ENCODE measurements at places on chromosomes 1 and 21. TPM values are rescaled to one million over a fixed set of nuclear protein-coding genes. Genes with fewer than 3 reads are reported as not detected.

Gene GNG4
- polyA plus RNA-seq: 37.9 TPM

DNA sequence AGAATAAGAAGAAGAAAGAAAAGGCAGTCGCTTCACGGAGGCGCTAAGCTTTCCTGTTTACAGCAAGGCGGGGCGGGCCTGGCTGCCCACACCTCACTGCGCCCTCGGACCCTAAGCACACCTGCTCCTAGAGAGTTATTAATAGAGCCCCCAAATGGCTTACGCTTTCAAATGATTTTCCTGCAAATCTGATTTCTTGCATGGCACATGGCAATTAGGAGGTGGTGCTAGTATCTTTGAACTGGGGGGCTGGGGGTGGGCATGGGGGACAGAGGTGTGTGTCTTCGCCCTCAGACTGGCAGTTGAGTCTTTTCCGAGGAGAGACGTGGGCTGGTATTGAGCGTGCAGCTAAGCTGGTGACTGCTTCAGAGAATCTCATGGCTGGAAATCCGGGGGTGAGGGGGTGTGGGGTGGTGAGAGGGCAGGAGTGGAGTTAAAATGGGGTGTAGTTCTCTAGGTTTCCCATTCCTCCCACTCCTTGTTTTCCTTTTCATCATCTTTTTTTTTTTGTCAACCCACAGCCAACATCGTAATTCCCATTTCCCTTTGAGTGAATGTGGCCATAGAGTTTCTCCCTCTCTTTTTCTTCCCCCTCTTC, 1.3 kb downstream of the S1PR1 start:
- peak; percentile 52 for DNase-seq

DNA sequence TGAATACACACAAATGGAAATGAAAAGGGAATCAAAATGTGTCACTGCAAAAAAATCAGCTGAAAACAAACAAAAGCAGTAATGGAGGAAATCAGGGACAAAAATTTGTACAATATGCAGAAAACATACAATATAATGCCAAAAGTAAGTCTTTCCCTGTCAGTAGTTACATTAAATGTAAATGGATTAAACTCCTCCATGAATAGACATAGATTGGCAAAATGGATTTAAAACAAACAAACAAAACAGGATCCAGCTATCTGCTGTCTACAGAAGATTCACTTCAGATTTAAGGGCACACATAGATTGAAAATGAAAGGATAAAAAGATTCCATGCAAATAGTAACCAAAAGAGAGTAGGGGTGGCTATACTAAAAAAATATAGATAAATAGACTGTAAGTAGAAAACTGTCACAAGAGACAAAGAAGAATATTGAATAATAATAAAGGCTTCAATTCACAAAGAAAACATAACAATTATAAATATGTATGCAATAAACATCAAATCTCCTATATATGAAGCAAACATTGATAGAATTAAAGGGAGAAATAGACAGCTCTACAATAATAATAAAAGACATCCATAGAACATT, 42.2 kb upstream of the ERO1B start:
- no peak for DNase-seq

Gene MX2
- polyA plus RNA-seq: 6.1 TPM

Gene ZBTB8B
- polyA plus RNA-seq: 1.1 TPM

GRCh38 chr21:20445971-20446370, 552.2 kb upstream of the NCAM2 start:
- DNase-seq: no peak

- DNase-seq: no peak
Observed at GRCh38 chr1:46098027-46098712, 34.3 kb downstream of the PIK3R3 start.

DNA sequence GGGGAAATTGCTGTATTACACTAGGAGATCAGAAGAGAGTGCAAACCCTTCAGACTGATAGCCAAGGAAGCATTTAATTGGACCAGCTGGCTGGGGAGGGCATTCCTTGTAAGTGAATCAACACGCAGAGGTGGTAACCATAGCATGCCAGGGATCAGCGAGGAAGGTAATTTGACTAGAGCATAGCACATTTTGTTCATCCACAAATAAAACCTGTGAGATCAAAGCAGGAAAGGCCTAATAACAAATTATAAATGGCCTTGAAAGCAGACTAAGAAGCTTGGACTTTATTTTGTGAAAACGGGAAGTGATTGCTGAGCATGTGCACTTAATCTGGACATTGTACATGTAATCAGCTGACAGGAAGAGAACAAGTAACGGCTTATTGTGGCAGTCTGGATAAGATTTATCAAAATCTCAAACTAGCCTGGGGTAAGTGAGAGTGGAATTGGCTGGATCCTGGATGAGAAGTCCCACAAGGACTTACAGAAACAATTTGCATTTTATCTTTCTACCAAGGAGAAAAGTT, 11.7 kb upstream of the CD55 start:
- DNase-seq: peak; percentile 35

Gene TRNP1
- 29.4 TPM for polyA plus RNA-seq

DNA sequence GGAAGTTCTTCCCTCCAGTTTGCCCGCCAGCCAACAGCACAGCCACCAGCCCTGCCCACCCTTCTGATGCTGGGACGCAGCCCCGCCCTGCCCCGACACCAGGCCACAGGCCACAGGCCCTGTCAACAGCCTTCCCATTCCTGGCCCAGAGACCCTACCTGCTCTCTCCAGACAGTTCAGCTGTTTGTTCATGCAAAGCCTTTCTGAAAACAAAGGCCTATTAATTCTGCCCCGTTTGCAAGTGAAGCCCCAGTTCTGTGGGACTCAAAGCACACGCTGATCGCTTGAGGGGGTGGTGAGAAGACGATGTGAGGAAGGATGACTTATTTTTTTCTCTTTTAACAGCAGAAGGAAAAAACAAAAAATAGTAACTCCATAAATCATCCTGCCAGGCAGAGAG, 55.4 kb upstream of the KIF26B start:
- DNase-seq: no peak

Gene ABCG1
- 1.7 TPM for polyA plus RNA-seq

Gene SLC1A7
- not detected for polyA plus RNA-seq

Gene UTS2
- polyA plus RNA-seq: not detected

Gene PYHIN1
- polyA plus RNA-seq: not detected

DNA sequence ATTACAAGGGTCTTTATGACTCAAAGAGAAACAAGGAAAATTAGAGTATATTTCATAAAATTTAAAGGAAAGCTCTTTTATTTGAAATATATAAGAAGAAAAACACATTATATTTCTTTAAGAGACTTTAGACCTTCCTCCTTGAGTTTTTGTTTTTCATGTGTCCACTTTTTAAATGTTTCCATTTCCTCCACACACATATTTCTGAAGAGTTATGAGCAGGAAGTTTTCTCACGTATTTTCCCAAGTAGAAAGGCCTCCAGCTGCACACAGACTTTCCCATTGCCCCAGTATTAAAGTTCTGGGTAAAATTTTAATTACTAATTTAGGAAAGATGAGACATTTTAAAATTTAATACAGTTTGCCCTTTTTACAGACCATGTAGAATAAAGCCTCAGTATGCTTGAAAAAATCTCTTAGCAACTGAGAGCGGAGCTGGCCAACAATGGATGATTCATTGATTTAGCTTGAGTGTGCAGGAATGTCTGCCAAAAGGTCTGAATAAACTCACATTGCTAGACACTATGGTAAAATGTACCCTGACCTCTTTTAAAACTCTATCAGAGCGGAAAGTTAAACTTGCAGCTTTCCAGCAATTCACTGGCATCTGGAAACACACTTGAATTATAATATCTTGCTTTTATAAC, 57.9 kb downstream of the DDAH1 start:
- DNase-seq: no peak

DNA sequence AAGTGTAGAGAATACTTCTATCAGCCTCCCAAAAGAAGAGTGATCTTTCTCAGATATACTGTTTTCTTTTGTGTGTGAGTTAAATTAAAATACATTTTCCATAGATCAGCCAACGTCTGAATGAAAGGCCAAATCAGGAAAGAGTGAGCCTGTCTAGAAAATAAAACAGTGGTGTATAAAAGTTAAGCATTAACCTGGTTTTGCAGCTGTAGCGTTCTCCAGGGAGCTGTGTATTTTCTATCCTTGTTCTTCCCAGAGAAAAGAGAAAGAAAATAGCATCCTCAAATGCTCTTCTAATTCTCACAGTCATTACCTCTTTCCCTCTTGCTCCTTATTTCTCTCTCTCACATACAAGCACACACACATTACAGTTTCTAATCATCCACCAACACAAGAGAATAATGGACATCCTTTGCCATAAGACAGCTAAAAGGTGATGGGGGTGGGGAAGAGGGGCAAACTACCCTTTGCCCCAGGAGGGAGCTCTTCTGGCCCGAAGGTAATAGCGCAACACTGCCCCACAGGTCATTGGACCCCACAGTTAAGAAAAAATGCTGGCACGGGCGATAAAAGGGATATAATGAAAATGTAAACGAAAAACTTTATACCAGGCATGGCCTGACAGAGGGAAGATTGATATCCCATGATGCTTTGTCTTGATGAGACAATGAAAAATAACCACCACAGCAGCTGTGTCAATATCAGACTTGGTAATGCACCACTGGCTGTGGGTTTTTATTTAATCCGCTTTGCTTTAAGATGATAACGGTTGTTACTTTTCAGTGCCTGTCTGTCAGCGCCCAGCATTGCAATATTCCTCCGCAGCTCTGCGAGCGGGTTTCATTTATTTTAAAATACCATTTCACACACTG, 150.3 kb downstream of the NUF2 start:
- DNase-seq: no peak

Gene CACNA1S
- not detected for polyA plus RNA-seq

GRCh38 chr1:23564529-23565122, 5.3 kb upstream of the ID3 start:
- no peak for DNase-seq

Data from GM23338 (cell line).